Aorta (tissue), 5 donors: ENCODE measurements at places on chromosomes 1 and 21. TPM values are rescaled to one million over a fixed set of nuclear protein-coding genes. Genes with fewer than 3 reads are reported as not detected.

GRCh38 chr1:185373813-185374529 is 56.9 kb upstream of the IVNS1ABP start:
- H3K4me1 ChIP-seq: peaks cover 2% of the 10 kb centered on the region
- H3K27ac ChIP-seq: no peak overlapping the region
- no peaks in the 10 kb centered on the region for H3K36me3 ChIP-seq
- peak; percentile 66 for DNase-seq

- H3K4me3 ChIP-seq: no peak overlapping the region
- peaks cover 4% of the 10 kb centered on the region for H3K4me1 ChIP-seq
- no peaks in the 10 kb centered on the region for H3K27me3 ChIP-seq
- no peak for DNase-seq
These were observed 8.5 kb downstream of the IRF2BP2 start for GRCh38 chr1:234601301-234602017.

The IPO13 gene
- 22.5 TPM for total RNA-seq

DNA sequence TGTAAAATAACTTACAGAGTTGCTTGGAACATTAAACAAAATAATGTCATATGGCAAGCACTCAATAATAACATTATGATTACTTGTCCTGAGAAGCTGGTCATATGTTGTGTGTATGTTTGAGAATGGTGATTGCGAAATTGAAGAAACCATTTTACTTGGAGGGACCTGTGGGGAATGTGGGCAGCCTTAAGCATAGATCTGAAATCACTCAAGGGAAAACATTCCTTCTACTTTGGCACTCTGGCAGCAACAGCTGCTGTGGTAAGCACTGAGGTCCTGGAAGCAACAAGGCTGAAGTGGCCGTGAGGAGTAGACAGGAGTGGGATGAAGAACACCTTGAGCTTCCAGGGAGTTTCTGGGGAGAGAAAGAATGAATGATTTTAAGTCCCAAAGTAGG is 165.4 kb upstream of the ADAMTS5 start:
- no peak for DNase-seq
- no peak overlapping the region for H3K4me3 ChIP-seq
- no peak overlapping the region for H3K27ac ChIP-seq
- no peaks in the 10 kb centered on the region for H3K36me3 ChIP-seq
- peaks cover 2% of the 10 kb centered on the region for H3K4me1 ChIP-seq
- no peaks in the 10 kb centered on the region for H3K27me3 ChIP-seq

The HMCN1 gene
- 93.6 TPM for total RNA-seq

The CSTB gene
- 44.3 TPM for total RNA-seq

The THEM5 gene
- total RNA-seq: not detected

DNA sequence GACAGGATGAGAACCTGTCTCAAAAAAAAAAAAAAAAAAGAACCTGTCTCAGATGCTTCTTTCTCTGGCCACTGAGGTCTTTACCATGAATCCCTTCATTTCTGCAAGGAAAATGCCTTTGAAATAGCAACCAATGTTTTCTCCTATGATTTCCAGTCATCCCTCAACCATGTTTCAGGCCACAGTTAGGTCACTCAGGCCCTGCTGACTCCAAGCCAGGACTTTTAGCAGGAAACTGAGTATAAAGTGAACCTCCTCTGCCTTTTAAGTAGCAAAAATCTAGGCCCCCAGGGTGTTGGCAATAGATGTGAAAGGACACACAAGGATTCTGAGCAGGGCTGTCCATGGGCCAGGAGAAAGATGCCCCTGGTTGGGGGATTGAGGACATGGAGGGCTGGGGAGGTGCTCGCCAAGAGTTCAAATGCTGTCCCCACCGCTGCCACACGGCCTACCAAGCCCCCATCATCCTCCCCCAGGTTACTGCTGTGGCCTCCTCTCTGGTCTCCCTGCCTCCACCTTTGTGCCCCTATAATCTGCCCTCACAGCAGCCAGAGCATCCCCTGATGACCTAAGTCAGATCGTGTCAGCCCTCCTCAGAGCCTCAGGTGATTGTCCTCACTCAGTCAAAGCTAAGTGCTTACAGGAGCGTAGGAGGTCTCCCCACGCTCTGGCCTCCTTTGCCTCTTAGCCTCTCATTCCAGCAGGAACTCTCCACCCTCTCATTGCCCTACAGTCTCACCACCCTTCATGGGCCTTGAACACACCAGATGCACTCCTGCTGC is 54.6 kb downstream of the MATN1 start:
- H3K36me3 ChIP-seq: no peaks in the 10 kb centered on the region
- DNase-seq: no peak
- no peaks in the 10 kb centered on the region for H3K4me1 ChIP-seq
- H3K4me3 ChIP-seq: no peak overlapping the region

The LCE1B gene
- total RNA-seq: not detected

DNA sequence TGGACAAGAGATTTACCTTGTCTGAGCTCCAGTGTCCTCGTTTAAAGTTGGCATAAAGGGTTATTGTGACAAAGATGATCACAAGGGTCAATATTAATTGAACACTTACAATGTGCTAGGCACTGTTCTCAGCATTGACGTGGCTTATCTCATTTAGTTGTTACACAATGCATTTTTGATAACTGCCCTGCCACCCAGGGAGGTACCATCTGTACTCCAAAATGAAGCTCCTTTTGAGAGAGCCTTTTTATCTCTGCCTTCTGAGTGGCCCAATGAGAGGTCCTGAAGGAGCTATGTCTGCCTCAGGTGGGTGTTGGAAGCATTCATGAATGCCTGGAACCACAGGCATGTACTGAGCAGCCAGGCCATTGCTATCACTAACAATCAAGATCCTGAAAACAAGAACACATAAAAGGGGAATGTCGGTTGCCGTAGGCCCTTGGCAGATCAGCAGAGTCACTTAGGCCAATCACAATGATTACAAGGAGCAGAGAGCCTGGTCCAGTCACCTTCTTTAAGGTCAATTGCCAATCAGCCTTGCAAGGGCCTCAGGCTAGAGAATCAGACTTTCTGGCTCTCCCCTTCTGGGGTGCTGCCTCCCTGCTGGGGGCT is 78.5 kb downstream of the NMNAT2 start:
- H3K4me3 ChIP-seq: no peak overlapping the region
- H3K36me3 ChIP-seq: no peaks in the 10 kb centered on the region
- DNase-seq: no peak
- H3K27ac ChIP-seq: no peak overlapping the region
- H3K4me1 ChIP-seq: no peaks in the 10 kb centered on the region
- no peaks in the 10 kb centered on the region for H3K27me3 ChIP-seq

DNA sequence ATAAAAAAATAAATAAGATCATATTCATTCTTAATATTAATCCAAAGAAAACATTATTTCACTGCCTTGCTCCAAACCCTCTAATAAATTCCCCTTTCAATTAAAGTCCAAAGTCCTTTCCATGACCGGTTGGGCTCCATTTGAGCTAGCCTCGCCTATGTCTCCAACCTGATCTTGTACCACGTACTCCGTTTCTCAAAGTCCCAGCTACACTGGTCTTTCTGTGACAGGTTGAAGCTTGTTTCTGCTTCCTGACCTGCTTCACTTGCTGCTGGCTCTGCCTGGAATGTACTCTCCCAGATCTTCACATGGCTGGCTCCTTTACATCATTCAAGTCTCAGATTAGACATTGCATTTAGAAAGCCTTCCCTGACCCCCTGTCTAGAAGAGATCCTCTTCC is 16.4 kb downstream of the RPL5 start:
- H3K36me3 ChIP-seq: peaks cover 5% of the 10 kb centered on the region
- H3K4me1 ChIP-seq: no peaks in the 10 kb centered on the region
- no peak overlapping the region for H3K4me3 ChIP-seq
- DNase-seq: no peak
- H3K27me3 ChIP-seq: no peaks in the 10 kb centered on the region

DNA sequence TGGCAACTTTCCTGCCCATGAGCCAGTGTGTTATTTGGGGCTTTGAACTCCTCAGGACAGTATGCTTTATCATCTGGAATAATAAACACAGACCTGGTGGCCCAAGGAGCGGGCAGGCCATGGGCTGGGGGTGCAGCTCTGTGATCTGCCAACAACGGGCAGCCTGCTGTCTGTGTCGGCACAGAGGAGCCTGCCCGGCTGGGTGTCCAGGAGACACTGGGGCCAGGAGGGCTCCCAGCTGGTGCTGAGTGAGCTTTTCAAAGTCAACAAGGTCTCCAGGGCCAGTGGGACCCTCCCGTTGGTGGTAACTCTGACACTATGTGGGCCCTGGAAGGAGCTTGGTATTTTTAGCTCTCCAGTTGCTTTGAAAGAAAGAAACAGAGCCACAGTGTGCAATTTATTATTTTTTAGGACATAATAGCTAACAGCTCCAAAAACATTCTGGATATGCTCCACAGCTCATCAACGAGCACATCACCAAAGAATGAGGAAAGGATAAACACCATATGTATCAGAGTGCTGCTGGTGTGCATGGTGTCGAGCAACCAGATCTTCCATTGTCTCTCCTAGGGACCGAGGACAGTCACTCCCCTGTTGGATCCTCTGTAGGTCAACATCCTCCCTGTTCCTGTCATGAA is 488.7 kb upstream of the USP24 start:
- H3K4me1 ChIP-seq: no peaks in the 10 kb centered on the region
- no peak for DNase-seq
- no peak overlapping the region for H3K27ac ChIP-seq
- H3K27me3 ChIP-seq: no peaks in the 10 kb centered on the region

- no peaks in the 10 kb centered on the region for H3K27me3 ChIP-seq
- no peak overlapping the region for H3K4me3 ChIP-seq
- no peak for DNase-seq
These were observed 10.6 kb upstream of the LINGO4 start for GRCh38 chr1:151815716-151816327.

The RGS1 gene
- 43.4 TPM for total RNA-seq

GRCh38 chr1:198676253-198676652 is 37.4 kb downstream of the PTPRC start:
- no peaks in the 10 kb centered on the region for H3K36me3 ChIP-seq
- H3K4me3 ChIP-seq: no peak overlapping the region
- DNase-seq: no peak
- H3K27ac ChIP-seq: no peak overlapping the region
- H3K27me3 ChIP-seq: no peaks in the 10 kb centered on the region

GRCh38 chr1:173420330-173420806 is 56.8 kb upstream of the PRDX6 start:
- no peak for DNase-seq
- no peaks in the 10 kb centered on the region for H3K27me3 ChIP-seq
- H3K4me1 ChIP-seq: no peaks in the 10 kb centered on the region
- no peak overlapping the region for H3K4me3 ChIP-seq
- no peak overlapping the region for H3K27ac ChIP-seq

DNA sequence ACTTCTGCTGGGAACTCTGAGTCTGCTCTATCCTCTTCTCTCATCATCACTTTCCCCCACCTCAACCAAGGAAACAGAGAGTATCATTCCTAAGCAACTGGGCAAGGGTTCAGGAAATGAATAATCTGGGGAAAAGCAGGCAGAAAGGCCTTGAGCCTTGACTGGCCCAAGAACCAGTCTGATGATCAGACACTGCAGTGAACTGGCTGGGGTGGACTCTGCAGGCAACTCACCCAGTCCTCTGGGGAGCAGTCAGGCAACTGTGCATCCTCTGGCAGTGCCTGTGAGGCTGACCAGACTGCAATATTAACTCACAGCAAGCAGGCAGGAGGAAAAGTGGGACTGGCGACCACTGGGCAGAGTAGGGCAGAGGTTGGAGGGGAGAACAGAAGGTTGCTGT is 991 bp downstream of the ANKRD35 start:
- H3K4me3 ChIP-seq: no peak overlapping the region
- no peaks in the 10 kb centered on the region for H3K36me3 ChIP-seq
- DNase-seq: no peak
- no peaks in the 10 kb centered on the region for H3K27me3 ChIP-seq
- H3K4me1 ChIP-seq: no peaks in the 10 kb centered on the region

The MAST2 gene
- total RNA-seq: 45.6 TPM

DNA sequence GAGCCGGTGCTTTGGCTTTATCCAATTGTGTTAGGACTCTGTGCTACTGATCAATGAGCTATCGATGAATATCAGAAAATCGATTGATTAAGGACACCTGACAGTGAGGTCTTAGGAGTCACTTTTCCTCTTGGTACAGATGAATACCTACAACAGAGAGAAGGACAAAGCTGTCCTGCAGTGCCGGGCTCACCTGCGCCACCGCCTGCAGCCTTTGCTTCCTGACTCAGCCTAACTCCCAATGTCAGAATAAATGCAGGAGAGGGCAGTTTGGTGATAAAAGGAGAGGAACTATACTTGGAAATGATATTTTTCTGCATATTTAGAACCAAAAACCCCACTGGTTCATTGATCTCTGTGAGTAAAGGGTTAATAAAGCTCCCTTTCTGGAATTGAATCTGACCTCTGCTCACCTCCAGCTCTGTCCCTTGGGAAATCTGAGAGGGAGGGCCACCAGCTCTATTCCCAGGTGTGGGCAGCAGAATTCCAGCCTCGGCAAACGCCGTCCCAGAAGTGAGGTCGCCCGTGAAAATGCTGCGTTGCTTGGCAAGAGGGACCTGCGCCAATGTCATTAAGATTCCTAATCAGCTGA is 39.3 kb downstream of the POFUT2 start:
- no peak for DNase-seq
- H3K36me3 ChIP-seq: no peaks in the 10 kb centered on the region
- no peak overlapping the region for H3K4me3 ChIP-seq
- H3K4me1 ChIP-seq: no peaks in the 10 kb centered on the region
- H3K27ac ChIP-seq: no peak overlapping the region

- DNase-seq: no peak
- H3K4me3 ChIP-seq: no peak overlapping the region
- H3K27me3 ChIP-seq: no peaks in the 10 kb centered on the region
- H3K4me1 ChIP-seq: no peaks in the 10 kb centered on the region
- H3K27ac ChIP-seq: no peak overlapping the region
These were observed 429.0 kb downstream of the KIF26B start for GRCh38 chr1:245583575-245584330.

DNA sequence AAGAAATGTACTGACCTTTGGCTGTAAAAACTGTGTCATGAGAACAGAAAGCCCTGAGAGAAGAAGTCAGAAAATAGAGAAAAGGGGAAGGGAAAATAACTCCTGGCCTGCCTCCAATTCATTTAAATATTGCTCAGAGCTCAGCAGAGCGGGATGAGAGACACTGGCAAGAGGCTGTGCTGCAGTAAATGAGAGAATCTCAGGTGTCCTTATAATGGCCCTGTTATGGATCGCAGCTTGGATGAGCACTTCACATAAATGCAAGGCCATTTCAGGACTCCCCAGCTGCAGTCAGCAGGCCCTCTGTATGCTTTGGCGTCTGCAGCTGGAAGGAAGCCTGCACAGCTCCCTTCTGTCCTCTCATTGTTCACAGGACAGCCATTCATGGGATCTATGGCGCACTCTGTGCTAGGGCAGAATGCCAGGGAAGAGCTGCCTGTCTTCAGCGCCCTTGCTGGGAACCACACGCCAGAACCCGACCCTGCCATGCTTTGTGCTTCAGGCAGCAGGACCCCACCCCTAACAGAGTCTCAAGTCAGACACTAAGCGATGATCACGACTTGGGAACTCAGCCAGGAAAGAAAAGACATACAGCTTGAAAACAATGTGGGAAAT is 20.7 kb upstream of the ABCB10 start:
- H3K4me3 ChIP-seq: no peak overlapping the region
- no peak overlapping the region for H3K27ac ChIP-seq
- peak; percentile 62 for DNase-seq
- no peaks in the 10 kb centered on the region for H3K36me3 ChIP-seq
- peaks cover 3% of the 10 kb centered on the region for H3K4me1 ChIP-seq

- no peak for DNase-seq
- no peaks in the 10 kb centered on the region for H3K27me3 ChIP-seq
- no peak overlapping the region for H3K27ac ChIP-seq
- no peak overlapping the region for H3K4me3 ChIP-seq
- no peaks in the 10 kb centered on the region for H3K36me3 ChIP-seq
These were observed 1.6 kb downstream of the C8A start for GRCh38 chr1:56856186-56856585.

The OR2L3 gene
- total RNA-seq: not detected

The PTGER3 gene
- 32.7 TPM for total RNA-seq

The ST6GALNAC5 gene
- total RNA-seq: 11.7 TPM

The HCN3 gene
- 5.7 TPM for total RNA-seq

The OLFM3 gene
- total RNA-seq: not detected
